NCI-H187 (cell line): ENCODE measurements at places on chromosomes 2 and 18.

DNA sequence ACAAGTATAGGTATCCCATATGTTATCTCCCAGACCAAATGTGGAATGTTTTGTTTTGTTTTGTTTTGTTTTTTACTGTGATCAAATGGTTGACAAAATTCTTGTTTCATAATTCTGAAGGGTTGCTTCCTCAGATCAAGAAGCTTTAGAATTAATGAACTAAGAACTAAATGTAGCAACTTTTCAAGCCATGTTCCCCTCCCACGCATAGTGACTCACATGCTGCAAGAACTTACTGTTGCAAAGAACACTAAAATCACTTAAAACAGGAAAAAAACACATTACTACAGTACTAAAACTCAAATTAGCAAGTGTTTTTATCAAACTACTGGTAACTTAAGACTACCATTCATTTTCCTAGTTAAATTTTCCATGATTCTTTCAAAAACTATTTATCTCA, 30.6 kb downstream of the HNRNPLL start:
- DNase-seq: no peak

DNA sequence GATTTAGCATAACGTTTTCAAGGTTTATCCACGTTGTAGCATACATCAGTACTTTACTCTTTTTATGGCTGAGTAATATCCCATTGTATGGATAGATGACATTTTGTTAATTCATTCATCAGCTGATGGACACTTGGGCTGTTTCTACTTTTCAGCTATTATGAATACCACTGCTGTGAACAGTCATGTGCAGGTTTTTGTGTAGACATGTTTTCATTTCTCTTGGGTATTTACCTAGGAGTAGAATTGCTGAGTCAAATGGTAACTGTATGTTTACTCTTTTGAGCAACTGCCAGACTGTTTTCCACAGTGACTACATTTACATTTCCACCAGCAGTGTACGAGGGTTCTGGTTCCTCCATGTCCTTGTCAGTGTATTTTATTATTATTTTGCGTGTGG, 33.9 kb downstream of the COX7A2L start:
- DNase-seq: no peak

DNA sequence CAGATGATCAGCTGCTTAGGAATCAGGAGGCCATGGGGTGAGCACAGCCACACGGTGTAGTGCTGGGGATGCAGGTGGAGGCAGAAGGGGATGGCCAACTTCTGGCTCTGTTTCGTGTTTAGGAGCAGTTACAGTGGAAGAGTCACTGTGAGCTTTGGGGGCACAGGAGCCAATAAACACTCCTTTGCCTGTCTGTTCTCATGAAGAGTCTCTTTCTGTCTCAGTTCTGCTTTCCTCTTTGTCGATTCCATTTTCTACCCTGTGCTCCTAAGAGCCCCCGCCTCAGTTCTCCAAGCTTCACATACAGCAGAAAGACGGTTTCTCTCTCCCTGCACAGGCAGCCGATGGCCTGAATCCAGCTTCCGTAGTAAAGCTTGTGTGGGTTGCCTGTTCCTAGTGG, 21.0 kb upstream of the RRM2 start:
- no peak for DNase-seq

DNA sequence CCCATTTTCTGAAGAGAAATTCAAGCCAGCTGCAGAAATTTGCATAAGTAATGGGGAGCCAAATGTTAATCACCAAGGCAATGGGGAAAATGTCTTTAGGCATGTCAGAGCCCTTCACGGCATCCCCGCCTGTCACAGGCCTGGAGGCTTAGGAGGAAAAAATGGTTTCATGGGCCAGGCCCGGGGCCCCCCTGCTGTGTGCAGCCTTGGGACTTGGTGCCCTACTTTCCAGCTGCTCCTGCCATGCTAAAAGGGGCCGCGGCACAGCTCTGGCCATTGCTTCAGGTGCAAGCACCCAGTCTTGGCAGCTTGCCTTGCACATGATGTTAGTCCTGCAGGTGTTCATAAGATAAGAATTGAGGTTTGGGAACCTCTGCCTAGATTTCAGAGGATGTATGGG, 1235.7 kb downstream of the DPP10 start:
- no peak for DNase-seq

DNA sequence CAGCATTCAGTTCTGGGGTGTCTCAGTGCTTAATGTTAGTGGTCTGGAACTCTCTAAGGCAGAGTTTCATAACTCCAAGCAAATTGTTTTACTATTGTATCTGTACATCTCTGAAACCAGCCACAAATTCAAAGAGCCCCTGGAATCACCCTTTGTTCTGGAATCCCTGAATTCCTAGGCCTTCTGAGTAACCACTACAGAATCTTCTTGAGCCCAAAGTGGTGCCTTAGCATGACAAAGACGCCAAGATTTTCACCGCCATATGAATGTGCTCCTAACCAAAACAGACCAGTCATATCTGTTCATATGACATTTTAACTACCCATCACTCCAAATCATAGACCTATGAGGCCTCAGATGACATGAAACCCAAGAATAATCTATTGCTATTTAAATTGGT, 668.1 kb downstream of the EPHA4 start:
- no peak for DNase-seq

DNA sequence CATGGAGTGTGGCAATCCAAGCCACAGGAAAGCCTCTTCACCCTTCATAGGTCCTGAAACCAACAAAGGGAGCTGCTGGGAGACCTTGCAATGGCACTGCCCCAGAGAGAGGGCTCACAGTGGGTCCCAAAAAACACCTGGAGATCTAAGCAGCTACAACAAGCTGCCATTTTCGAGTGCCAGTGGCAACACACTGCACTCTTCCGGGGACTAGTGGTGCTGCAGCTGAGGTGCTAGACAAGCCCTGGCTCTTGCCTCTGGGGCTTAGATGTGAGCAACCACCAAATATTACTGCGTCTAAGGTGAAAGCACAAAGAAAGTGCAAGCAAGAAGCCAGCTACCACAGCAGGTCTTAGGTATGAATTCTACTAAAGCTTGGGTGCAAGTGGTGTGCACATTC, 192.9 kb downstream of the NOL4 start:
- DNase-seq: no peak

DNA sequence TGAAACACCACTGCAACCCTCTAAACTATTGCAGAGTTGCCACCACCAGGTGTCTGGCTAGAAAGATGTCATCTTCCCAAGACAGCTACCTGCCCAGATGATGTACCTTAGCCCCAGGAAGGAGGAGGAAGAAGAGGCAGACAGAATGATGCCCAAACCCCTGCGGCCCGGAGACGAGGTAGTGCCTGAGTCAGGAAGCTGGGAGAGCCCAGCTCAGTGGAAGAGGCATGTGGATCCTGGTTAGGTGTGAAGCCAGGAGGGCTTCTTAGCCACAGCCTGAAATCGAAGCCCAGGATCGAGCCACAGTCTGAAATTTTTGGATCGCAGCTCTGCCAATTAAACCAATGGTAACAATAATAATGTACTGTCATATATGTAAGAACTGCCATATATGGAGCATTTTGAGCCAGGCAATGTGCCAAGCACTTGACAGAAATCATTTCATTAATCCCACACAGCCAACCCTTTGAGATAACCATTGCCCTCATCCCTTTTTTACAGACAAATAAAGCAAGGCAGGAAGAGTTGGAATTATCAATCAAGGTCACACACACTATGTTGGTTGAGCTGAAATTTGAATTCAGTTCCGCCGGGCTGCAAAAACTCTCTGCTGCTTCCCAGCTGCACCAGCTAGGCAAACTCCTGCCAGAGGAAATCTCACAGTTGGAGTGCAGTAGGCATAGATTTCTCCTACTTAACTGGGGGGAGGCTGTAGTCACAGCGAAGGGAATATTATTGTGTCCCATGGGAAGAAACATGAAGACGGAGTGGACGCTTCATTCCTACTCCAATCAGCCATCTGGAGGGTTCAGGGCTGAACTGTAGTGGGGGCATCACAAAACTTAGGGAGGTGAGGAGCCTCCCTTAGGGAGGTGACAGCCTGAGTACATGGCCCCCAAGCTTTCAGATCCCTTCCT, 19.4 kb upstream of the CYP1B1 start:
- DNase-seq: no peak

GRCh38 chr2:15059870-15060512, 427.5 kb downstream of the LRATD1 start:
- DNase-seq: no peak

- DNase-seq: no peak
These were observed 752 bp upstream of the BAZ2B start for GRCh38 chr2:159617100-159617499.

DNA sequence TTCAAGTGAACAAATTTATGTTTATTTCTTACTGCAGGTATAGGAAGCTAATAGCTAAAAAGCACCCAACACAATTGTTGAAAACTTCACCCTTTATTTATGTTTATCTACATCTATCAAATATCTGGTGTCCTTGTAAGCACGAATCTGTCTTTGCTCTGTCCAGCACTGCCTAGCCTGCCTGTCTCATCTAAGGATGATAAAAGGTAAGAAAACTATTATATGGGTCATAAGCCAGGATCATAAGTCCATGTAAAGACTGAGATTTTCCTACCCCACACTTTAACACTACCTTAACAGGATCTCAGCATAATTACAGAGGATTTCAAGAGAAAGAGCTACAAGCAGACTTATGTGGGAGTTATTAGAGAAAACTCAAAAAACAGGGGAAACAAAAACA, 365.6 kb upstream of the TMEFF2 start:
- DNase-seq: no peak

DNA sequence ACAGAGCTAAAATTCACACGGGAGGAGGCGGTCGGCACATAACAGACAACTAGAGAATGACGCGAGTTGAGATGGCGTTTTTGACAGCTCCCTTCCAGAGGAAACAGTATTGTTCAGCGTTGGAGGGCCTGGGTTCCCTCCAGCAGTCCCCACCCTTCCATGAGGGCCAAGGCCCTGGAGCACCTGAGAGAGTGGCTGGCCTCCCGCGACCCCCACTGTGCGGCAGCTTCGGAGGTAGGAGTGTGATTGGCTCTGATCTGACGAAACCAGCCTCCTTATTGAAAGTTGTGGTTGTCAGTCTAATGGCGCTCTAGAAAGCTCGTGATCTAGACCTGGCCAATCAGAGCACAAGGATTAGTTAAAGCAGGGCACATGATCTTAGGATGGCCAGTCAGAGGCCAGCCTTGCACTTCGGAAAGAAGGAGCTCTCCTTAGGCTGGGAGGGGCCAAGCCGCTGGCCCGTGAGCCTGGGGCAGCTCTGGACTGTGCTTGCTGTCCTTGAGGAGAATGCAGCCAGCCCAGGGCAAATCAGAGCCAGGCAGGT, 104.5 kb upstream of the CELF4 start:
- DNase-seq: no peak

GRCh38 chr2:241258505-241259280, 56.8 kb downstream of the HDLBP start:
- DNase-seq: no peak

- no peak for DNase-seq
These were observed 19.0 kb downstream of the TMSB10 start for GRCh38 chr2:84924173-84925106.

DNA sequence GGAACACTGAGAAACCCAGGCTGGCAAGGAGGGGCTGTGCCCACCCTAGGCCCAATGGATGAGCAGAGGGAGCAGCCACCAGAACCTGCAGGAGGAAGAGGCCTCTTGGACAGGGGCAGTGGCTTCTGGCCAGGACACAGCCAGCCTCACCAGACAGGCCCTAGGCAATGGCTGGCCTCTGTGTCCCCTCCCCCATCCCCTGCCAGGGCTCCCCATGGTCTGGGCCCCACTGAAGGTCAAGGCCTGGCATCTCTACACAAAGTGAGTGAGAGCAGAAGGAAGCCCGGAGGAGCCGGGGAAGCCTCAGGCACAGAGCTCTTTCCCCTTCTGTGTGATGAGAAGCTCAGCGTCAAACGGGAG, 6.3 kb downstream of the PRLH start:
- no peak for DNase-seq

DNA sequence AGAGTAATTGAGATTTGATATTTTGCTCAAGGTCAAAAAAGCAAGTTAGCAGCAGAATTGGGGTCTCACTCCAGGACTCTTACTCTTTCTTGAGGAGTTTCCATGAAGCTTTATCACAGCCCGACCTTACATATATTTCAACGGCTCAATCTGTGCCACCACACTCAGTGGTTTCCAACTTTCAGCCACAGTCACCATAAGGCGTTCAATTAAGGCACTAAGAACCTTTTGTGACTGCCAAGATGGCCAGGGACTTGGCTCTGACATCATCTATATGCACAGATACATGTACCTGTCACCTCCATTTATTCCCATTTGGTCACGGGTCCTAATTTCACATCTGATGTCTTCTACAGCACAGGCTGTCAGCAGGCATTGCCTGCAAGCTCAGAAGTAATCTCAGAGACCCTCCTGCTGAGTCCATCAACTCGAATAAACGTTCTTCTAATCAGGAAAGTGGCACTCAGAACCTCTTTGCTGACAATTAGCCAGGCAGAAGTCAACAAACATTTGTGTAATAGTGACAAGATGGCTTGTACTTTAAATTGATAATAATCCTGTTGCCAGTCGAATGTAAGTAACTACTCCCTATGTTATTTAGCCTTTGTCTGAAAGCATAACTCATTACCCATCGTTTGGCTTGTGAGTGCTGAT, 16.1 kb downstream of the DYTN start:
- DNase-seq: no peak
